Activated CD8-positive, alpha-beta T cell treated with anti-CD3 and anti-CD28 coated beads, Interleukin-2, amount 10 ng/mL, durations not matched to agents 7 days and 5 days (primary cell): ENCODE measurements at places on chromosomes 2 and 18. TPM values are rescaled to one million over a fixed set of nuclear protein-coding genes. Genes with fewer than 3 reads are reported as not detected.

DNA sequence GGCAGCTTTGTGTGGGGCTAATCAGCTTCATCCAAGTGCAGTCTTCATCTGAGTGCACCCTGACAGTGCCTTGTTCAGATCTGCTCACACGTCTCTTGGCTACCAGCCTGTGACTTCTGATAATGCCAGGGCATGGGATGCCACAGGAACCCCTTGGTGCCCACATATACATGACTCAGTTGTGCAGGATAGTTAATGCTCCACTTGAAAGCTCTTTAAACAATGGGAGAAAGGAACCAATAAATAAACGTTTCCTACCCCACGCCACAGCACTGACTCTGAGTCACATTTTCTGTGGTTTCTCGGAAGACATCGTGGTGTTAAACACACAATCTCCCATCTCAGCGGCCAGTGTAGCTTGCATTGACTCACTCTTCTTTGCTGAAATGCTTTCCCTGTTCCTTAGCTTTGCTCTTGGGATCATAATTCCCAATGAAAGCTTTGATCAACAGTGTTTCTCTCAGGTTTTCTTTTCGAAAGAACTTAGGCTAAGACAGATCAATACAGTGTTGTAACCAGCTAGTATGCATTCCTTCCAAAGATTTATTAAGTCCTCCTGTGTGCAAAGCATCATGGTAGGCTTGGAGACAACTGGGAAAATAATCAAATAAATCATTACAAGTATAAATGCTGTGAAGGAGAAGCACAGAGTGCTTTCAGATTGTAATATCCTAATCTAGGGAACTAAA is 142.0 kb downstream of the COPS8 start:
- H3K4me3 ChIP-seq = no peak overlapping the region
- H3K27me3 ChIP-seq = peaks cover 10% of the 10 kb centered on the region

DNA sequence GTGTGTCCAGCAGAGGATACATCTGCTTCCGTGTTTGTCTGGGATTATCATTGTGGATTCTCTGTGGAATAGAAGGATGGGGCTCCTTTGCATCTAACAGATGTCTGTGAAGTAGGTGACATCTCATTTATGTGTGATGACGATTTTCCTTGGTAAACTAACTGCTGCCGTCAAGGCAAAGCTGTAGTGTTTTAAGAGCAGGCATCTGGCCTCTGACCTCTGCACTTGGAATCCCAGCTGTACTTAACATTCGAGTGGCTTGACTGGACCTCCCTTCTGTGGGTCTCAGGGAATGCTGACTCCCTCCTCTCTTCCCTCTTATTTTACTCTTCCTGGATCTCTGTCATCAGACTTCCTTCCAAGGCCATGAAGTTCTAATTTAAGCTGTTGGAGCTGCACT is 56.4 kb downstream of the DCDC2C start:
- no peak overlapping the region for H3K27ac ChIP-seq
- no peaks in the 10 kb centered on the region for H3K4me1 ChIP-seq
- no peak for DNase-seq

DNA sequence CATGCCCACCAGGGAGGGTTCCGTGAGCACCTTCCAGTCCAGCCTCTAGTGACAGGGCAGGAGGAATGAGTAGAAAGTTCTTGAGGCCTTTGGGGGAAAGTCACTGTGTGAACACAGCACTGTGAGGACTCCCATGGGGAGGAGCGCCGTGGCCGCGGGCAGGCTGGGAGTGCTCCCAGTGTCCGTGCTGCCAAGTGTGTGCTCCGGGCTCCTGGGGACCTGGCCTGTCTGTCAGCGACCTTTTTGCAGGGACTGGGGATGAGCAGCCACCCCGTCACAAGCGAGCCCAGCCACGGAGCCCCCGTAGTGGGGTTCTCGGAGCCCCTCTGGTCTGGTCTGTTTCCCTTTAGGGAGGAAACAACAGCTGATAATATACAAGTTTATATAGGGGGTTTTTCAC is 36.8 kb downstream of the PDIA6 start:
- H3K4me3 ChIP-seq = no peak overlapping the region
- no peaks in the 10 kb centered on the region for H3K27me3 ChIP-seq
- no peak for DNase-seq
- H3K27ac ChIP-seq = no peak overlapping the region
- peaks cover 9% of the 10 kb centered on the region for H3K36me3 ChIP-seq

AQP12B gene
- not detected for total RNA-seq

ING5 gene
- total RNA-seq = 36.7 TPM

D2HGDH gene
- total RNA-seq = 26.3 TPM

DCAF17 gene
- total RNA-seq = 15.9 TPM
